ENCODE measurements at places on chromosomes 2 and 18.

DNA sequence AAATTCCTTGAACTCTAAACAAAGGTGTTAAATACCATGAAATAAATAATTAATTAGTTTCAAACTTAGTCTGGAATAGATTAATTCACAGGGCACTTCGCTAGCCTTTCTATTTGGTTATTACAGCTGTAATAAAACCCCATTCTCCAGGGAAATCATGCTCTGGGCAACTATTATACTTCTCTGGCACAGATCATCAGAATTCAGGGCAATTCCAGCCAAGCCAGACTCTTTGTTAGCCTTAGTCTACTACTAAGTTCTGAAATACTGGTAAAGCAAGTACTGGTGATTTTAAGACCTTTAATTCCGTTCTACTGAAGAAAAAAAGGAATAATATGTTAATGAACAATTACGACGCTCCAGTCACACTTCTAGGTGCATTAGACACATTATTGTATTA is 123.4 kb upstream of the PDE1A start:
- DNase-seq: no peak

GRCh38 chr2:88489181-88489580 is 36.7 kb upstream of the FOXI3 start:
- DNase-seq: no peak

GRCh38 chr2:48855142-48855541 is 99.6 kb upstream of the LHCGR start:
- DNase-seq: no peak

DNA sequence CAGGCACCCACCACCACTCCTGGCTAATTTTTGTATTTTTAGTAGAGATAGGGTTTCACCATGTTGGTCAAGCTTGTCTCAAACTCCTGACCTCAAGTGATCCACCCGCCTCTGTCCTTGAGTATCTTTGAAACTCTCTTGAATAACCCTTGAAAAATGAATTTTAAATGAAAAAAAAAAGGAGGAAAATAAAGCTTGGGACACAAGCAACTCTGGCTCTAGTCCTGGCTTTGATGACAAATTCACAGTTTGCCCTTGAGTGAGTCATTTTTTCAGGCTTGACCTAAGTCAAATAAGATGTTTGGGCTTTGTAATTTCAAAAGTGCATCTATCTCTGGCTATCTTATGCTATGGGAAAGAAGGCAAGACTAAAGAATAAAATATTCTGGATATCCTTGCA is 79.0 kb upstream of the TRIB2 start:
- DNase-seq: no peak

- no peak for DNase-seq
Observed at GRCh38 chr2:71558300-71559051, 105.1 kb downstream of the DYSF start.

DNA sequence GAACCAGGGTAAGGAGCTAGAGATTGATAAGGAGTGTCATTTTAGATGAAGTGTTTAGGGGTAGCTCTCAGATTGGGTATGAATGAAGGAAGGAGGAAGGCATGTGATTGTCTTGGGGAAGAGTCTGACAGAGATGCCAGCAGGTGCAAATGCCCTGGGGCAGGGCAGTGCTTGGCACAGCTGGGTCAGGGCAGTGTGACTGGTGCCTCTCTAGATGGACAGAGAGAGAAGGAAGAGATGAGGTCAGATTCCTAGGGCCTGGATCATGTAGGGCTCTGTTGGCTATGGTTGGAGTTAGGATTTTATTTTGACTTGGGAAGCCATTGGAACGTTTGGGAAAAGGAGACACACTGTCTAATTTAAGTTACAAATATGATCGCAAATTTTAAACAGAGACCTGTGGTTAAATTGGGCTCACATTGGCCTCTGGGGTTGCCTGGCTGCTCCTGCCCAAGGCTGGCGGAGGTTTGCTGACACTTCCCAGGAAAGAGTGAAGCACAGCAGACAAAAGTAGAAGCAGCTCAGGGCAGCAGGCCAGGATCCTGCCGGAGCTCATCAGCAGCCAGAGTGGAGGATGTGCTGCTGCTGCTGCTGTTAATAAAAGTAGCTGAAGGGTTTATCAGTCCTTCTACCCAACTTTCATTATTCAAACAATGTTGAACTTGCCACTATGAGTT is 32.7 kb upstream of the FHL2 start:
- DNase-seq: no peak

- no peak for DNase-seq
Observed at GRCh38 chr2:60407398-60407797, 146.1 kb downstream of the BCL11A start.

GRCh38 chr2:181352158-181352557 is 105.0 kb upstream of the ITGA4 start:
- no peak for DNase-seq

- DNase-seq: no peak
Observed at GRCh38 chr2:164839914-164840457, 1.6 kb downstream of the COBLL1 start.

- DNase-seq: no peak
Observed at GRCh38 chr2:166900700-166901099, 12.4 kb downstream of the XIRP2 start.

GRCh38 chr2:29114586-29114945 is 649 bp upstream of the CLIP4 start:
- no peak for DNase-seq

GRCh38 chr2:215772003-215772402 is 241.3 kb downstream of the MREG start:
- no peak for DNase-seq

DNA sequence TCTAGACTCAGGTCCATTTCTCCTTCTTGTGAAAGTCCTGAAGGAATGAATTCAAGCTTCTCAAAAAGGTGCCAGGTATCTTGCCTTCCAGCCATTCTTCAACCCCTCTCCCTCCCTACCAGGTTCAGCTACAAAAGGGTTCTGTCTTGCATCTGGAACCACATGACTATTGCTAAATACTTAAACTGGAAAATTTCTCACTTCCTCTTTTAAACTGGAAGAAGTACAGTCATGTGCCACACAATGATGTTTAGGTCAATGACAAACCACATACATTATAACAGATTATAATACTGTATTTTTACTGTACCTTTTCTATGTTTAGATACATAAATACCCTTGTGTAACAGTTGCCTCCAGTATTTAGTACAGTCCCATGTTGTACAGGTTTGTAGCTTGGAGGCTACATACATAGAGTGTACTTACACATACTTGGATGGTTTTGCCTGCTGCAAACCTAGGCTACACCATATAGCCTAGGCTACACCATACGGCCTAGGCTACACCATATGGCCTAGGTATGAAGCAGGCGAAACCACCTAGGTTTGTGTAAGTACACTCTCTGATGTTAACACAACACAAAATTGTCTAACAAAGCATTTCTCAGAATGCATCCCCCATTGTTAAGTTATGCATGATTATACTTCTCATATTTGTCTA is 142.0 kb upstream of the DNMT3A start:
- no peak for DNase-seq

DNA sequence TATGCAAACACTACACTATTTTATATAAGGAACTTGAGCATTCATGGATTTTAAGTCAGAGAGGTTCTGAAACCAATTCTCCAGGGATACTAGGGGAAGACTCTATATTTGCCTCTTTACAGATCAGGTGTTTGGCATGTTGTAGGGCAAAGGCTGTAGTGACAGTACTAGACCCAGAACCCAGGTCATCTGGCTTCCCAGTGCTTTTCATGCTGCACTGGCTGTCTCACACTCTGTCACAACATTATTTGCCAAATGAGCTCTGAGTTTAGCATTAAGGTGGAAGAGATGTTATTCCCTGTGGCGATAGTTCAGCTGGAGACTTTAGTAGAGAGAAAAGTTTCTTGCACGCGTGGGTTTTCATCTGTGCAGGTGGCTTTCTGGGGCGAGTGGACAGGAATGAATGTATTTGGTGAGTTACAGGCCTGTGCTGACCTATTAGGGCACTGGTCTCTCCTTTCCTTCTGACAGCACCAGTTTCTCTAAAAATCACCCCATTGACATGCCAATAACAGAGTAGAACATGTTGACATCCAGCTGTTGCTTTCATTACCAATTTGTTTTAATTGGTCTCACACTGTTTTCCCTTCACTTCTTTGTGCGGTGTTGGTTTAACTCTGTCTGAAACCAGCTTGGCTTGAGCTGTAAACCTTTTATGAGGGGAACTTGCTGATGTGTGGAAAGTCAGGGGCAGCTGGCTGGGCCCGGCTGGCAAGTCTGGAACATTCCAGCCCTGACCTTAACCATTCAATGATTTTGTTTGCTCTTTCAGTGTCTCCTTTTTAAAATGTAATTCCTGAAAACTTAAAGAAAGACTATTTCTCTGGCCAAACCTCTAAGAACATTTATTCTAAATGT is 643.0 kb upstream of the FAM98A start:
- no peak for DNase-seq

GRCh38 chr18:25825056-25825455 is 265.4 kb downstream of the SS18 start:
- DNase-seq: no peak

DNA sequence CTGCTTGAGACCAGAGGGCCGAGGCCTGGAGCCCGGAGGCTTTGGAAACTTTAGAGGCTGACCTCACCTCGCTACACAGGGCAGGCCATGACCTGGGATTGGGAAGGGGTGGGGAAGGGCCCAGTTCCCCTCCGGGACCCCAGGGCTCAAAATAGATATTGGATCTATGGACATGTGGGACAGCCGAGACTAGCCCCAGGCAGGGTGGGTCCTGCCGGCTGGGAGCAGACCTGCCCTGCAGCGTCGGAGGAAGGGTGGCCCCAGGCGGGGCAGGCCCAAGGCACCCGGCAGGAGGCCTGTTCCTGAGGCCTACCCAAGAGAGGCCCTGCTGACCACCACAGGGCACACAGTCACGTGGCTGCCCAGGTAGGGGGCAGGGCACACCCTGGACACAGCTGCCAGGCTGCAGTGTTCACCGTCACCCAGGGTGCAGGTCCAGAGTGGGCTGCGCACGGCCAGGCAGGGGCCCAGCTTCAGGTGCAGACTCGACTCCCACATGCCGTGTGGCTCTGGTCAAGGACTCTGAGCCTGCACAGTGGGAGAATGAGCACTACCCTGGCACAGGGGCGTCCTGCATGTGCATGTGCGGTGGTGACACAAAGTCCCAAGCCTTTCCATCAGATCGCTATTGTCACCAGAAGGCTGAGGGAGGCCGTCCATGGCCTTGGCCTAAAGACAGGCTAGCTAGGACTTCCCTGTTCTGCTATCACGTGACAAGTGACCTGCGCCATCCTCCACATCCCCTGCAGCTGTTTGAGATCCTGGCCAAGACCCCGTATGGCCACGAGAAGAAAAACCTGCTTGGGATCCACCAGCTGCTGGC is 13.2 kb downstream of the ANO7 start:
- no peak for DNase-seq

GRCh38 chr18:25147877-25148488 is 204.0 kb downstream of the ZNF521 start:
- DNase-seq: no peak

- no peak for DNase-seq
Observed at GRCh38 chr2:30940839-30941238, 133.6 kb upstream of the CAPN13 start.

- DNase-seq: no peak
Observed at GRCh38 chr2:241216211-241216761, 27.8 kb downstream of the ANO7 start.

GRCh38 chr2:160968183-160968582 is 192.0 kb upstream of the TANK start:
- no peak for DNase-seq

- DNase-seq: no peak
Observed at GRCh38 chr2:14492920-14493503, 139.5 kb upstream of the LRATD1 start.

GRCh38 chr2:85596026-85596333 is 435 bp downstream of the RNF181 start:
- no peak for DNase-seq

DNA sequence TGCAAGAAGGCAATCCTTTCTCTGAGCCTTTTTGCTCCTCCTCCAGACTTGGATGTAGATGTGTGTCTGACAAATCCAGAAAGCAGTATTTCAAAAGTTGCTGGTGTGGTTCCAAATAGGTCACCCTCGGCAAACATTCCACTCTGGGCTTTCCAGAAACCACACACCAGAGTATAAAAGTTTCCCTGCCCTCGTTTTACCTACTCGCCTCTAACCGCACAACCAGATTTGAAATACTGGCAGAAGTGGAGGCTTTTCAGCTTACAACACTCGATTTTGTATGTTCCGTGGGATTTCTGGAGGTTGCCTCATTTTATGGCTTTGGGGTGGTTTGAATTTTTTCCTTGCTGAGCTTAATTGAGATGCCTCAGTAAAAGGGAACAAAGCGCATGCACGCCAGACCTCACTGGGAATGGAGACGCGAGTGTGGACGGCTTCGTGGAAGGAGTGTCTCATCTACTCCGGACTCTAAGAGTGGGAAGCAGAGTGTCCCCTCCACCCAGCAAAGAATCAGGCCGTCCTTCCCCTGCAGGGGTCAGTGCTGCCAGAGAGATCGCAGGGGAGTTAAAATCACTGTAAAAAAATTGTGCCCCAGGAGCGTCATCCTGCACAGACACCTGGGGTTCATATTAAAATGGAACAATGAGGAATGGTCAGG is 44.0 kb upstream of the RPL31 start:
- no peak for DNase-seq

GRCh38 chr18:76490033-76490432 is 5.0 kb downstream of the ZNF516 start:
- DNase-seq: no peak

GRCh38 chr2:80370375-80371009 is 65.9 kb upstream of the LRRTM1 start:
- DNase-seq: no peak

DNA sequence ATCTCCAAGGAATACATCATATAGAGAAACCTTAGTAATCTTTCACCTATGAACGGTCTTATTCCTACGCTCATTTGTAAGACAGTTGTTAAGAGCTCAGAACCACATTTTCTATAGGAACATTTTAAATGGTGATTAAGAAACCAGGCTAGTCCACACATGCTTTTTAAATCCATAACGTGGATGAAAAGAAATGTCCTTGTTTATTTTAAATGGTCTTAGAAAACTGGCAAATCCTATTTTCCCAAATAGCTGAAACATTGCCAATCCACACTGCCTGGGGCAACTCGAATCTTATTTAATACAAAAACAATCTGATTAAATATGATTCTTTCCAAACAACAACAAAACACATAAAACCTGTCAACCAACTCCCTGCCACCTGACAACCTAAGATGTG is 23.7 kb downstream of the METTL8 start:
- DNase-seq: no peak

DNA sequence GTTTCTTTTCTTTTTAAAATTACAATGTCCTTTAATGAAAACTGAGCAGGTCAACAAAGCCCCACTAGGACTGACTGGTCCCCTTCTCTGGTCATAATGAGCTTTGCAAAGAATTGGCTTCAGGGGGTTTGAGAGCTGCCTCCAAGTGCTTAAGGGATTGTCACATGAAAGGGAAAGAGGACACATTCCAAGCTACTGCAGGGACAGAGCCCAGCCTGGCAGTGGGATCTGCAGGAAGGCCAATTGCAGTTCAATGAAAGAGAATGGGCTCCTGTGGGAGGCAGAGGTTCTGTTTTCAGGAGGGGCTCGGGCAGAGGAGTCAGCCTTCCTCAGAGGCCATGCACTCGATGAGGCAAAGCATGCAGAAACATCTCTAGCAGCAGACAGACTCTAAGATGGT is 84.1 kb upstream of the ACKR3 start:
- DNase-seq: no peak

- no peak for DNase-seq
Observed at GRCh38 chr2:40433736-40434135, 18.2 kb downstream of the SLC8A1 start.

- DNase-seq: no peak
Observed at GRCh38 chr2:218898109-218898878, 17.6 kb downstream of the WNT10A start.

- DNase-seq: peak; percentile 31
Observed at GRCh38 chr2:175004980-175005732, at the start of gene CHN1. CHN1 (minus strand) TSS chr2:175005381; CDS start chr2:175004912, 469 bp downstream.

GRCh38 chr2:45169339-45170190 is 160.3 kb upstream of the SIX2 start:
- no peak for DNase-seq
